Caki2 (cell line): ENCODE measurements at places on chromosomes 7 and 10. TPM values are rescaled to one million over a fixed set of nuclear protein-coding genes. Genes with fewer than 3 reads are reported as not detected.

HYAL4 gene
- total RNA-seq = not detected in 2 replicates

TMEM196 gene
- total RNA-seq = not detected in 2 replicates

ZRANB1 gene
- total RNA-seq = 12.2 and 13.6 TPM in 2 replicates

CPXM2 gene
- total RNA-seq = not detected in 2 replicates

AKR1C2 gene
- total RNA-seq = 1,417 and 1,499 TPM in 2 replicates

NEBL gene
- 5.4 and 7.4 TPM in 2 replicates for total RNA-seq

ARMH3 gene
- total RNA-seq = 5.6 and 7.1 TPM in 2 replicates

ITPRID1 gene
- not detected in 2 replicates for total RNA-seq

ITGA8 gene
- total RNA-seq = not detected in 2 replicates

CFAP46 gene
- not detected in 2 replicates for total RNA-seq

TMEM229A gene
- not detected in 2 replicates for total RNA-seq

GCK gene
- not detected in 2 replicates for total RNA-seq

GPER1 gene
- 2.5 and 7.7 TPM in 2 replicates for total RNA-seq

ASAH2B gene
- 2.2 and 3.6 TPM in 2 replicates for total RNA-seq

SPDYE1 gene
- total RNA-seq = not detected in 2 replicates

HSPA12A gene
- total RNA-seq = 18.1 and 23.4 TPM in 2 replicates

OR2A1 gene
- not detected in 2 replicates for total RNA-seq

TLX1 gene
- total RNA-seq = not detected in 2 replicates

CALHM3 gene
- 0.47 TPM in 1 of 2 replicates, not detected in the other for total RNA-seq

GJD4 gene
- total RNA-seq = not detected in 2 replicates

CPN1 gene
- not detected in 2 replicates for total RNA-seq

LRRD1 gene
- total RNA-seq = not detected in 2 replicates

FAM237B gene
- not detected in 2 replicates for total RNA-seq

OR2A12 gene
- not detected in 2 replicates for total RNA-seq

FAM131B gene
- total RNA-seq = 0.03 TPM in 1 of 2 replicates, not detected in the other

SLC16A9 gene
- total RNA-seq = 4.9 and 8.9 TPM in 2 replicates

MGMT gene
- total RNA-seq = 101 and 122 TPM in 2 replicates

ELN gene
- 0.27 TPM in 1 of 2 replicates, not detected in the other for total RNA-seq

MEST gene
- total RNA-seq = 26.0 and 28.6 TPM in 2 replicates

SCIN gene
- total RNA-seq = 12.6 and 18.8 TPM in 2 replicates

HDAC9 gene
- 19.5 and 21.5 TPM in 2 replicates for total RNA-seq

SLC26A5 gene
- total RNA-seq = not detected in 2 replicates

OR6B1 gene
- not detected in 2 replicates for total RNA-seq

LIPA gene
- total RNA-seq = 49.8 and 61.0 TPM in 2 replicates

ARHGAP22 gene
- 3.5 and 14.8 TPM in 2 replicates for total RNA-seq

RNF32 gene
- 2.6 and 13.5 TPM in 2 replicates for total RNA-seq

PITX3 gene
- total RNA-seq = not detected in 2 replicates

ANXA8 gene
- 0.68 and 0.72 TPM in 2 replicates for total RNA-seq

SOSTDC1 gene
- total RNA-seq = 0.26 TPM in 1 of 2 replicates, not detected in the other

FGF8 gene
- total RNA-seq = not detected in 2 replicates

CUL2 gene
- 10.4 and 14.9 TPM in 2 replicates for total RNA-seq

OR13A1 gene
- not detected in 2 replicates for total RNA-seq

AP1S1 gene
- 296 and 312 TPM in 2 replicates for total RNA-seq

KDM7A gene
- total RNA-seq = 0.17 and 1.7 TPM in 2 replicates

PIK3AP1 gene
- total RNA-seq = 0.43 and 2.7 TPM in 2 replicates
